Inflammatory macrophage treated with lipopolysaccharide for 1 hour (primary cell): ENCODE measurements at places on chromosomes 16 and 17.
A peak's percentile ranks its signal among the peaks of the same experiment; 100 is the strongest.

DNA sequence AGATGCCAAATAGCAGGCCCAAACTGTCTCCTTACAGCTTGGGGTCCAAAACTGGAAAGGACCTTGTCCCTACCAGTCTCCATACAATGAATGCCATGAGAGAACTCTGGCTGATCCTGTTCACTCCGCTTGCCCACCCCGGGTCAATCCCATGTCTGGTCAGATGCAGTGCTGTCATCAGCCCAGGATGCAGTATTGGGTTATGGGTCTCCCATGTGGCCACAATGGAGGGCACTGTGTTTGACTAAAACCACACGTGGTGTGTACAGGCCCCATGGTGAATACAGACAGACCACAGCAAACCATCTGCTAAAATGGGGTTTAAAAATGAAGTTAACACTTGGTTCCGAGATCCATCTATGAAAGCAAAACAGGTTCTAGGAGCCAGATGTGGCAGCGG, 20.4 kb downstream of the TRIM16 start:
- no peak for DNase-seq

GRCh38 chr16:28917095-28917494, 7.9 kb downstream of the RABEP2 start:
- DNase-seq = no peak

DNA sequence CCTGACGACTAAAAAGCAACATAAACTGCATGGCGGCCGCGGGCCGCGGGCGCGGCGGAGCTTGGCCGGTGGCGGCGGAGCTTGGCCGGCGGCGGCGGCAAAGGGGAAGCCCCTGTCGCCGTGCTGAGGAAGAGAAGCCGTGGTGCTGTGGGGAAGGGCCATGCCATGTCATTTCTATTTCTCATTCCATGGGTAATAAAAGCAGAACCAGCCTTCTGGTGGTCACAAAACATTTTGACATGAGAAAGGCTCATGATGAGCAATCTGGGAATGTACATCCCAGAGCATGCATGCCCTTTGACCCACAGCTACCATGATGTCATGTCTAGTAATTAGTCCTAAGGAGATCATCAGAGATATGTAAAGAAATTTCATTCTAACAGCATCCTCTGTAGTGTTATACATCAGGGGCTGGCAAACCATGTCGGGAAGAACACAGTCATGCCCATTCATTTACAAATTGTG, 23.9 kb upstream of the HEATR6 start:
- DNase-seq = peak; percentile 93

- no peak for DNase-seq
These were observed 2.4 kb downstream of the OSGIN1 start for GRCh38 chr16:83955218-83956130.

- no peak for DNase-seq
These were observed 324.9 kb downstream of the CA10 start for GRCh38 chr17:51833620-51834019.

- no peak for DNase-seq
These were observed 325.2 kb downstream of the HS3ST4 start for GRCh38 chr16:26016989-26017388.

DNA sequence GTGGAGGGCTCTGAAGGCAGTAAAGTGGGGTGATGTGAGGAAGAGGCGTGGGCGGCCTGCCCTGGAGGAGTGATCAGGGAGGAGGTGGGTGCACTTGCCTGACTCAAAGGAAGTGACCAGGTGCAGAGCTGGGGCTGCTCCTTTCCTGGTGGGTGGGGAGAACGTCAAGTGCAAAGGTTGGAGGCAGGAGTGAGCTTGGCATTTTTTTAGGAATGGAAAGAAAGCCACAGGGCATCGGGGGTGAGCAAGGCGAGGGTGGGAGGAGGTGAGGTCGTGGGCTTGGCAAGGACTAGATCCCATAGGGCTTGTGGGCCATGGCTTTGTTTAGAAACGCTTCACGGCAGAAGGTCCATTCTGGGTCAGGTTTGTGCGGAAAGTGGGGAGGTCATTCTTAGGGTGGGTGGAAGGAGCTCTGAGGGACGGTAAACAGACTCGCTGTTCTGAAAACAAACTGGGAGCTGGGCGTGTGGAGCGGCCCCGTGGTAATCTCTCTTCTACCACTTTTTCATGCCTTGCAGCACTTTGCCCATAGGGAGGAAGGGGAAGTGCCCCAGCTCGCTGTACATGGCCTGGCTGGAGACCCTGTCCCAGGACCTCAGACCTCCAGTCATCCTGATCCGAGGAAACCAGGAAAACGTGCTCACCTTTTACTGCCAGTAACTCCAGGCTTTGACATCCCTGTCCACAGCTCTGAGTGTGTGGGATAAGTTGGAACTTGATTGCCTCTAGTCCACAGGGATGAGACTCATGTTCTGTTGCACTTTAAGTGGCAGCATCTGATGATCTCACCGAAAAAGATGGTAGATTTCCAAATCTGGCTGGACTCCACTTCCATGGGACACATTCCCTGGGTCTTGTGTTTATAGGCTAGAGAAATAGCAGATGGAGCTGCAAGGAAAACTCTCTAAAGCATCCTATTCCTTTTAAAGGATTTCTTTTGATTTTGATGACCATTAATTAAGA, 18.9 kb upstream of the HERPUD1 start:
- DNase-seq = no peak

GRCh38 chr17:73423159-73423715, 111.4 kb upstream of the CDC42EP4 start:
- DNase-seq = no peak
